ENCODE measurements at places on chromosomes 2 and 18.

DNA sequence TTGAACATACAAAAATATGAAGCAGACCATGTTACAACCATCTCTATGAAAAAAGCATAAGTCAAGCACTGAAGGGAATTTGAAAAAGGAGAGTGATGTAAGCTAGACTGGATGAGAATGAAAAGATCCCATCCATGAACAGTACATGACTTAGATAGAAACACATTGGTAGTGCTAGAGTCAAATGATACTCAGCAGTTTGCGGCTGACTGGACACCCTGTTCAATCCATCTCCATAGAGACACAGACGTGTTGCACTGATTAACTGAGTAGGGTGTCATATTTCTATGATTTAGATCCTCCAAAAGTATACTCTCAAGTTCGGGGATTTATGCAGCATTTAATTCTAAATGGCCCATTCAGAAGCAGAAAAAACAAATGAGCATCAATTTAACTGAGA is 674.3 kb upstream of the NRXN1 start:
- DNase-seq, result no peak

DNA sequence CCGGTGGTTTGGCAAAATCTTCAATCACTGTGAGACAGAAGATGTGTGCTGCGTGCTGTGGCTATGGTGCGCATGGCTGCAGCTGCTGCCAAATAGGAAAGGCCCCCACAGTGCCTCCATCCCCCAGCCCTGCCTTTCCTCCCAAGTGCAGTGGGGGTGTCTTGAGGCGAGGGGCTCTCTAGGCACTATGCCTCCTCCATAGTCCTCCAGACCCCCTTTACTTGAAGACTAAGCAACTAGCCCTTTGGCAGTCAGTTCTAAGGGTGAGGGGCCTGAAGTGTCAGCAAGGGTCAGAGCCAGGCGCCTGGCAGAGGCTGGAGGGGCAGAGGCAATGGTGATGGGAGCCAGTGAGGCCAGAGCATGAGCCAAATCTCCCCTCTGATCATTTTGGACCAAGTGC is 13.6 kb upstream of the TMEM185B start:
- no peak for DNase-seq

GRCh38 chr2:65045651-65046050 is 10.6 kb upstream of the CEP68 start:
- DNase-seq, result no peak

DNA sequence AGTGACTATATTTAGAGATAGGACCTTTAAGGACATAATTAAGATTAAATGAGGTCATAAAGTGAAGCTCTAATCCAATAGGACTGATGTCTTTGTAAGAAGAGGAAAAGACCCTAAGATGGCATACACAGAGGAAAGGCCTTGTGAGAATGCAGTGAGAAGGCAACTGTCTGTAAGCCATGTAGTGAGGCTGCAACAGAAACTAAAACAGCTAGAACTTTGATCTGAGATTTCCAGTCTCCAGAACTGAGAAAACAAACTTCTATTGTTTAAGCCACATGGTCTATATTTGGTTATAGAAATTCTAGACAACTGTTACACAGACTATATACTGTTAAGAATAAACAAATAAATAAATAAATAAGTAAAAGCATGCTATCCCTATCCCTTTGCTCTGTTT is 276.8 kb downstream of the CNTNAP5 start:
- DNase-seq, result no peak

DNA sequence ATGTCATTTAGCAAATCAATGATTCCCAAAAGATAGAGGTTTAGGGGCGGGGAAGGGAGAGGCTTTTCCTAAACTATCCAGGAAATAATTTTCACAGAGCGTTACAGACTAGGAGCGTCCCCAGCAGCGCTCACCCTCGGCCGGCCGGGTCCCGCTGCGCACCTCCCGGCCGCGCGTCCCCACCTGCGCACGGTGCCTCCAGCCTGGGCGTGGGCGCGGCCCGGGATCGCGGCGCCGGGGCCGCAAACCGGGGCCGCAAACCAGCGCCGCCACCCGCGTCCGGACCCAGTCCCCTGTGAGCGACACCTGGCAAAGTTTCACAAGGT is 684 bp upstream of the ZCCHC2 start:
- DNase-seq, result no peak

GRCh38 chr2:238124488-238125126 is 13.9 kb upstream of the KLHL30 start:
- DNase-seq, result no peak

GRCh38 chr2:10613263-10613662 is 76.5 kb downstream of the NOL10 start:
- no peak for DNase-seq

DNA sequence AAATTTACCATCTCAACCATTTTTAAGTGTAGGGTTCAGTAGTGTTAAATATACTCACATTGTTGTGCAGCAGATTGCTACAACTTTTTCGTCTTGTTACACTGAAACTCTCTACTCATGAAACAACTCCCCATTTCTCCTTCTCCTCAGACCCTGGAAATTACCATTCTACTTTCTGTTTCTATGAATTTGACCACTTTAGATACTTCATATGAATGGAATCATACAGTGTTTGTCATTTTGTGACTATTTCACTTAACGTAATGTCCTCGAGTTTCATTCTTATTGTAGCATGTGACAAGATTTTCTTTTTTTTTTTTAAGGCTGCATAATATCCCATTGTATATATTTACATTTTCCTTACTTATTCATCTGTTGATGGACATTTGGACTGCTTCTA is 203.8 kb downstream of the PLCL1 start:
- no peak for DNase-seq

DNA sequence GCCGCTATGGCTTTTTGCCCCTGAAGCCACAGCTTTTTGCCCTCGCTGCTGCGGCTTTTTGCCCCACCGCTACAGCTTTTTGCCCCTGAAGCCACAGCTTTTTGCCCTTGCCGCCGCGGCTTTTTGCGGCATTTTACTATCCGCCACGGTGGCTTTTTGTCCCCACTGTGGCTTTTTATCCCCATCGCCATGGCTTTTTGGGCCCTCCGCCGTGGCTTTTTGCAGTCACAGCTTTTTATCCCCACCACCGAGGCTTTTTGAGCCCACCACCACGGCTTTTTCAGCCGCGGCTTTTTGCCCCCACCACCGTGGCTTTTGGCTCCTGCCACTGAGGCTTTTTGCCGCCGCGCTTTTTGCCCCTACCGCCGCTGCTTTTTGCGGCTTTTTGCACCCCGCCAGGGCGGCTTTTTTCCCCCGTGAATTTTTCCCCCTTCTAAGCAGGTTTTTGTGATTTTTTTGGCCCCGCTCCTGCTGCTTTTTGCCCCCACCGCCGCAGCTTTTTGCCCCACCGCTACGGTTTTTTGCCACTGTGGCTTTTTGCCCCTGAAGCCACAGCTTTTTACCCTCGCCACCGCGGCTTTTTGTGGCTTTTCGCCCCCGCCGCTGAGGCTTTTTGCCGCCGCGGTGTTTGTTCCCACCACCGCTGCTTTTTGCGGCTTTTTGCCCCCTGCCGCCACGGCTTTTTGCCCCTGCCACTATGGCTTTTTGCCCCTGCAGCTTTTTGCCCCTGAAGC is 2797.2 kb upstream of the TEKT4 start:
- DNase-seq, result no peak

- no peak for DNase-seq
These were observed 100.2 kb upstream of the SEC11C start for GRCh38 chr18:59039449-59039848.

DNA sequence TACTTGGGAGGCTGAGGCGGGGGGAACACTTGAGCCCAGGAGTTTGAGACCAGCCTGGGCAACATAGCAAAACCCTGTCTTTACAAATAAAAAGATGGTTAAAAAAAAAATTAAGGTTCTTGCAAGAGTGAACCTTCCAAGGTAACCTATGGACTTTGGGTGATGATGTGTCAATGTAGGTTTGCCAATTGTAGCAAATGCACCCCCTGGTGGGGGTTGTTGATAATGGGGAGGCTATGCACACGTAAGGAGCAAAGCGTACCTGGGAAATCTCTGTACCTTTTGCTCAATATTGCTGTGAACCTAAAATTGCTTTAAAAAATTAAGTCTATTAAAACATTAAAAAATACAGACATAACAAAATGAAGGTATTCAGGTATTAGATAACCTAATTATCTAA is 70.4 kb downstream of the CWC22 start:
- peak; percentile 32 for DNase-seq

- no peak for DNase-seq
These were observed 64.2 kb downstream of the RBMS1 start for GRCh38 chr2:160429248-160430000.

GRCh38 chr2:55518841-55519165 is 715 bp upstream of the CFAP36 start:
- no peak for DNase-seq

DNA sequence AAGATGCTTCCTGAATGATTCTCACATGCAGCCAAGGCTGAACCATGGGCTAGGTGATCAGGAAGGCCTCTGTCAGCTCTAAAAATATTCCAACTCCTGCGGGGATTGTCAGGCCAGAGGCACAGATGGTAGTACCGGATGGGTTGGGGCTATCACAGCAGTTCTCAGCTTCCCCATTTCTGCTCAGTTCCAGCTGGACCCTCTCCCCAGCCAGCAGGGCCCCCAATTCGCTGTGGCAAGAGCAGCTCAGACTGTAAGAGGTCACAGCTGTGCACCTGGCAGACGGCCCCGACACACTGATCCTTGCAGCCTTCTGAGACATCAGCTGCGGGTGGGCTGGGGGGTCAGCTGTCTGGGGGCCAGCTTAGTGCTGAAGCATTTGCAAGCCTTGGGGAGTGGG is 43.6 kb upstream of the TCF7L1 start:
- no peak for DNase-seq

- DNase-seq, result no peak
These were observed 86.6 kb downstream of the DNER start for GRCh38 chr2:229627728-229628127.

DNA sequence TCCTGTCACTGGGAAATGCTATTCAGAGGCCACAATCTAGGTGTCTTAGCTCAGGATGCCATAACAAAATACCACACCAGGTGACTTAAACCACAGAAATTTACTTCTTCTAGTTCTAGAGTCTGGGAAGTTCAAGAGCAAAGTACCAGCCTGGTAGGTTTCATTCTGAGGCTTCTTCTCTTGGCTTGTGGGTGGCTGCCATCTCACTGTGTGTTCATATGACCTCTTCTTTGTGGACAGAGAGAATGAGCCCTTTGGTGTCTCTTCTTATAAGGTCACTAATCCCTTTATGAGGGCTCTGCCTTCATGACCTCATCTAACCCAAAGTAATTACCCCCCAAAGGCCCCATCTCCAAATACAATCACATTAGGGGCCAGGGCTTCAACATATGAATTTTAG is 57.3 kb downstream of the RHOB start:
- DNase-seq, result no peak

- no peak for DNase-seq
These were observed 9.6 kb downstream of the RRM2 start for GRCh38 chr2:10132043-10132575.

- no peak for DNase-seq
These were observed 8.2 kb downstream of the FBXO15 start for GRCh38 chr18:74139411-74139810.

DNA sequence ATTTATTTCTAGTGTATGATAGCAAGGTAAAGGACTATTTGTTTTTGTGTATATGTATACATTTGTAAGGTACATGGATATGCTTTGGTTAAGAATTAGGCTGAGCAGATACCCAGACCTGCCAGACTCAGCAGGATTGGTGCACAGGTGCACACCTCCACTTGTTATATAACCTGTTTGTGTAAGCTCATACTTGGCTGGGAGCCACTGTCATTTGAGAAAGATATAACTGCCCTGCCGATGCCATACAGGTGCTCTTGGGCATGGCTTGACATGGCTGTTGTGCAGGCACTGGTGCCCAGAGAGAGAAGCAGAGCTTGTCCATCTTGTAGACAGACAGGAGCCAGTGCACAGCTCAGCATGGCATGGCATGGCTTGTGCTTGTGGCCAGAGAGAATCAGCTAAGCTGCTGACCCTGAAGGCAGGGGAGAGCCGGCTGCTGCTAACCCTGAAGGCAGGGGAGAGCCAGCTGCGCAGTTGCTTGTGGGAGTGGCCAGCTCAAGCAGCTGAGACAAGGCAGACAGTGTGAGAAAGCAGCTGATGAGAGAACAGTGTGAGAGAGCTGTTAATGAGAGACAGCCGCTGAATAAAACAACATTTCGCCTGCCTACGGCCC is 136.5 kb downstream of the RNF144A start:
- no peak for DNase-seq

DNA sequence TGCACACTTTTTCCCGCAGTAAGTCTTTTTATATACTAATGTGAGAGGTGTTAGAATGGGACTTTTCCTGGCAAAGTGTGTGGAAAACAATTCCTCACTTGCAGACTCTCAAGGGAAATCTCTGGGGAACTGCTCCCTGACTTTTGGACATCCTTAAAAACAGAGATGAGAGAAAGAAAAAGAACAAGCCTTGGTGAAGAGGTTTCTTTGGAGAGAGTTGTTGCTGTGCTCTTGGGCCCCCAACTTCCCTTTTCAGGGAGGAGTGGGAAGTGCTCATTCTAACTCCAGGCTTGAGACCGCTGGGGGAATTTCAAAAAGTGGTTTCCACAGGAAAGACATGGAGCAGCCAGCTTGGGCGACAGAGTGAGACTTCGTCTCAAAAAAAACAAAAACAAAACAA is 142.6 kb upstream of the SPRED2 start:
- DNase-seq, result no peak

All from stimulated activated CD4-positive, alpha-beta T cell treated with anti-CD3 and anti-CD28 coated beads, Interleukin-4, amount 100 ng/mL, for 48 hours (primary cell).